ENCODE measurements at places on chromosomes 5 and 9. TPM values are rescaled to one million over a fixed set of nuclear protein-coding genes. Genes with fewer than 3 reads are reported as not detected.

Gene SELENOP
- total RNA-seq = 145 TPM

Gene MCTP1
- total RNA-seq = 2.3 TPM

Gene SPAAR
- total RNA-seq = not detected

Gene MXD3
- total RNA-seq = 3.1 TPM

Gene TOR1A
- 43.7 TPM for total RNA-seq

Gene STARD4
- total RNA-seq = 143 TPM

Data from hair follicle dermal papilla cell (primary cell).